MCF 10A (cell line): ENCODE measurements at places on chromosomes 4 and X. TPM values are rescaled to one million over a fixed set of nuclear protein-coding genes. Genes with fewer than 3 reads are reported as not detected.

The DMD gene
- total RNA-seq: 17.0 and 19.3 TPM in 2 replicates

The SHOX gene
- total RNA-seq: not detected in 2 replicates

The VCX2 gene
- not detected in 2 replicates for total RNA-seq

- H3K27me3 ChIP-seq: no peaks in the 10 kb centered on the region
- no peak overlapping the region for H3K27ac ChIP-seq
- no peak for DNase-seq
- peaks cover 8% of the 10 kb centered on the region for H3K4me1 ChIP-seq
These were observed 33.7 kb upstream of the HPGD start for GRCh38 chr4:174555789-174556630.

DNA sequence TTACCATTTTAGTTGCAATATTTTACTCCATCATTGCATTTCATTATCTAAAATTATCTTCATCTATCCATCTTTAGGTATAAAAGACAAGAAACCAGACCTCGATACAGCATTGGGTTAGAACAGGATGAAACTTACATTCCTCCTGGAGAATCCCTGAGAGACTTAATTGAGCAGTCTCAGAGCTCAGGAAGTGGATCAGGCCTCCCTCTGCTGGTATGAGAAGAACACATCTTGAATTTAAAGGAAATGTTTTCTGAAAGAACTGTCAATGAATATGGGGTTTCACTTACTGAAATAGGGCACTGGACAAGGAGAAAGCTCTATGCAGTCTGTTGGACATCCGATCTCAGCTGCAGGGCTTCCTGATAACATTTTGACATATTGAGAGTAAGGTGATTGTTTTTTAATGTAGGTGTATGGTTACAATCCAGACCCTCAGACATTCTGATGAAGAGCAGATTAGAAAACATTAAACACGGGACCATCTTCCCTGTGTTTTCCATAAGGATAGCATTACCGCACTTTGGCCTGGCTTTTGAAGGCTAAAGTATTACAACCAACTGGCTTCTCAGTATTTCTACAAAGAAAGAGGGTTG is 367.2 kb downstream of the BMPR1B start:
- H3K27me3 ChIP-seq: no peaks in the 10 kb centered on the region
- DNase-seq: peak; percentile 71
- H3K4me1 ChIP-seq: peaks cover 19% of the 10 kb centered on the region
- H3K27ac ChIP-seq: no peak overlapping the region

GRCh38 chr4:83083925-83084475 is 30.5 kb downstream of the PLAC8 start:
- no peaks in the 10 kb centered on the region for H3K4me1 ChIP-seq
- H3K27me3 ChIP-seq: no peaks in the 10 kb centered on the region
- no peak overlapping the region for H3K27ac ChIP-seq

DNA sequence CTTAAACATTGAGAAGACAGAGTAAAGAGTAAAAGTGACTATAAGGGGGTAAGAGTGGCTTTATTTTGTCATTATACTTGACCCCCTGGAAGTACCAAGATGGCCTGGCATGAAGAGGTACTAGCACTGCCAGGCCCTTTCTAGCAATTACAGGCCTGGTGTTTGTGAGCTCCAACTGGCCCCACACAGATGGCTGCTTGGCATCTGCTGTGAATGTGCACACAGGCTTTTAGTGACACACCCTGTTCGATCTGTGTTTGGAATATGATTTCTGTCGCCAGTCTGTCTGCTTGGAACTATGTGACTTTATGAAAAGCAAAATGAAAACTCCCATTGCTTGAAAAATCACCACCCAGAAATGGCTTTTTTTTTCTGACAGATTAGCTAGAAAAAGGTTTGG is 123.3 kb downstream of the CLCN4 start:
- peaks cover 6% of the 10 kb centered on the region for H3K36me3 ChIP-seq
- DNase-seq: no peak
- peaks cover 15% of the 10 kb centered on the region for H3K27me3 ChIP-seq
- H3K27ac ChIP-seq: no peak overlapping the region
- H3K4me3 ChIP-seq: no peak overlapping the region
- no peaks in the 10 kb centered on the region for H3K4me1 ChIP-seq

GRCh38 chr4:13777341-13777740 is 149.8 kb upstream of the BOD1L1 start:
- H3K4me3 ChIP-seq: no peak overlapping the region
- no peak for DNase-seq
- no peaks in the 10 kb centered on the region for H3K36me3 ChIP-seq

GRCh38 chr4:39044956-39045826 is 13.0 kb upstream of the TMEM156 start:
- peaks cover 33% of the 10 kb centered on the region for H3K4me1 ChIP-seq
- H3K36me3 ChIP-seq: peaks cover 23% of the 10 kb centered on the region
- DNase-seq: peak; percentile 39

DNA sequence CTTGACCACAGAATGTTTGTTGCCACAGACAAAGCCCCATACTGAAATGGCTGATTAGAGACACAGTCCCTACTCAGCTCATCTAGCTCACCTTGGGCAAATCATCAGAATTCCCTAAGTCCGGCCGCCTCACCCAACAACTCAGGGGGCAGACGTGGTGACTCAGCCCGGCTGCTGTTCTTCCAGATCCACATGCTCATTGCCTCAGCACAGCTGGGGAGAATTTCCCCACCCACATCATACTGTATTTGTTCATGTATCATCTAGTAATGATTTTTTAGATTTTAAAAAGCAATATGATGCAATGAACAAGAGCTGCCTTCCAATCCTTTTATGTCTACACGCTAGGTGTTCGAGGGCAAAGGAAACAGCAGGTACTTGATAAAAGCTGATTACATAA is 333.8 kb upstream of the TENM3 start:
- peak overlapping the region; percentile 50 for H3K27ac ChIP-seq
- H3K4me3 ChIP-seq: no peak overlapping the region
- no peaks in the 10 kb centered on the region for H3K36me3 ChIP-seq
- H3K27me3 ChIP-seq: no peaks in the 10 kb centered on the region
- peaks cover 13% of the 10 kb centered on the region for H3K4me1 ChIP-seq

DNA sequence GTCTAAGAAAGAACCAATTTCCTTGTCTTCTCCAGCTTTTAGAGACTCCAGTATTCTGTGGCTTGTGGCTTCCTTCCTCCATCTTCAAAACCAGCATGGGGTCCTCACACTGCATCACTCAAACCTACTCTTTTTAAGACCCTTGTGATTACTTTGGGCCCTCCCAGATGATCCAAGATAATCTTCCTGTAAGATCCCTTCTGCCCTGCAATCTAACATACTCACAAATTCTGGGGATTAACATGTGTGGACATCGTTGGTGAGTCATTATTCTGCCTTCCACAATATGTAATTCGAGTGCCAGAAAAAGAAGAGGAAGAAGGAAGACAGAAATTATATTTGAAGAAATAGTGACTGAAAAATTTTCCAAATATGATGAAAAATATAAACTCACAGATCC is 47.9 kb downstream of the BEND4 start:
- H3K27me3 ChIP-seq: no peaks in the 10 kb centered on the region
- H3K4me3 ChIP-seq: no peak overlapping the region
- peaks cover 5% of the 10 kb centered on the region for H3K36me3 ChIP-seq
- H3K27ac ChIP-seq: no peak overlapping the region
